Renal cortex interstitium (tissue), 15 donors: ENCODE measurements at places on chromosomes 5 and 9. TPM values are rescaled to one million over a fixed set of nuclear protein-coding genes. Genes with fewer than 3 reads are reported as not detected.

DNA sequence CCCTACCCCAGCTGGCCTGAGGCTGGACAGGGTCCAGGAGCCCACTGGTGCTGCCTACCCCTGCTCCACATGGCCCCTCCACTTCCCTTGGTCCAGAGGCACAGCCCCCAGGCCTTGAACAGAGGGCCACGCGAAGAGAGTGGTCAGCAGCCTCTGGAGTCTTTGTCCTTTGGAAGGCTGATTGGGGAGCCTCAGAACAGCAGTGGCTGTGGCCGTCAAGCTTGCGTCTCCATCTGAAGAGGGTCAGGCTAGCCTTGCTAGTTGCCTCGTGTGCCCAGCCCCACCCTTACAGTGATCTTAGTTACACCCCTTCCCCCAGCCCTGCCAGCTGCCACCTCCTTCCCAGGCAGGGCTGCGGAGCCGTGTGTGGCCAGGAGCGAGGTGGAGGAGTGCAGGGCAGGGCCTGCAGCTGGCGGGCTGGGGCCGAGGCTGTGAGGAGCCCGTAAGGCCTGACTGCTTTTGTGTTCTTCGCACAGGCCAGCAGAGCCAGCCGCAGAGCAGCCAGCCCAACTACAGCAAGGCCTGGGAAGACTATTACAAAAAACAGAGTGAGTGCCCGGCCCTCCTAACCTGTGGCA lies 30.1 kb upstream of the PRDM12 start:
- no peak for DNase-seq

GRCh38 chr5:105952875-105953274 lies 1717.9 kb downstream of the EFNA5 start:
- no peak for DNase-seq

DNA sequence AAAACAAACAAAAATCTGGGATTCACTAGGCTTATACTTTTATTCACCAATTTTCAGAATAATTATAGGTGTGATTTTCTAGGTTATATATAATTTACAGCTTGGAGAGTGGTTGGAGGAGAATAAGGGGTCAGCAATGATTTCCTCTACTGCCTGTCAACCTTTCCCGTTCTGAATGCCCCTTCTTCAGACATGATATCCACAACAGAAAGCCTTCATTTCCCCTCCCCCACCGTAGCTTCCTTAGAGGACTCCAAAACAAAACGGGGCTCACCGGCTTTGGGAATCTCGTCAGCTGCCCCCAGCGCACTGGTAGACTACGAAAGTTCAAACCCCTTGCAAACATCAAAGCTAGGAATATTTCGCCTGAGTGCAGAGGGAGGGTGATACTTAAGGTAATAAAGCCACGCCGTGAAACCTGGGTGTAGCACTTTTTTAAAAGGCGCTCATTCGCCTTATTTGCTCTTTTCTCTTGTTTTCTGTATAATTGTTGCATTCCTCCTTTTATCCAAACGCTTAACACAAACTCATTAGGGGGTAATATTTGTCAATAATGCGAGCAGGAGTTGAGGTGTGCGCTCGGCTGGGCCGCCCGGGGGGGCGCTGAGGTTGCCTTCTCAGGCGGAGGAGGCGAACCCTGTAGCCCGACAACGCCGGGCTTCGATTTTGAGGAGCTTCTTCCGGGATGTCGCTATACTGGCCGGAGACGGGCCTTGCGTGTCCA lies 2.4 kb downstream of the OTP start:
- DNase-seq, result no peak

The ELOVL7 gene
- 12.2 TPM for polyA plus RNA-seq

The ATP10B gene
- polyA plus RNA-seq, result 0.46 TPM

GRCh38 chr9:111759762-111760639 lies 34.7 kb downstream of the SHOC1 start:
- DNase-seq, result peak; percentile 85

GRCh38 chr9:105392531-105392930 lies 55.3 kb upstream of the FSD1L start:
- DNase-seq, result no peak

GRCh38 chr5:151184316-151185042 lies 26.9 kb upstream of the ANXA6 start:
- DNase-seq, result no peak

- DNase-seq, result no peak
Measured at GRCh38 chr5:133343196-133343595, 269.1 kb downstream of the FSTL4 start.

The POLE3 gene
- polyA plus RNA-seq, result 58.7 TPM

DNA sequence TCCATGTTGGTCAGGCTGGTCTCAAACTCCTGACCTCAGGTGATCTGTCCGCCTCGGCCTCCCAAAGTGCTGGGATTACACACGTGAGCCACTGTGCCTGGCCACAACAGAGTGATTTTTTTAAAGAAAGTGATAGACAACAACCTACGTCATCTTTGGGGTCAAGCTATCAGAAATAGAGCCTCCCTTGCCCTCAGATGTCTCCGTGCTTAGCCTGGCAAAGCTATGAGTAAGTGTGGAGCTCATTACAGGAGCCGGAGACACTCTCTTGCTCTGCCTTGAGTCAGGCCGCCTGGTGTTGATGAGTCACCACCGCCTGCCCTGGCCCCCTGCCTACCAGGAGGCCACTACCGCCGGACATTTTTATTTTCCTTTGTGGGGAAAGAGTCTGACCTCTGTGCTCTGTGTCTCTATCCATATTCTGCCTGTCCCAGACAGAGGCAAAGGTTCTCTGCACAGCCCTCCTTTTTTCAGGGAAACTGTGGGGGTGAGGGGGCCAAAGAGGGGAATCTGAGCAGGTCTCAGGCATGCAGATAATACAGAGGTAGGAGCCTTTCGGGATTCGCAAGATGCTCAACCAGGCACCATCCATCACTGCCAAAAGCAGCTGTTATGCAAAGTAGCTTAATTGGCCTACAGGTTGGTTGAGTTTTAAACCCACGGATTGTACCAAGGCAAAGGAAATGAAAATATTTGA lies 123.7 kb upstream of the CPEB4 start:
- no peak for DNase-seq

DNA sequence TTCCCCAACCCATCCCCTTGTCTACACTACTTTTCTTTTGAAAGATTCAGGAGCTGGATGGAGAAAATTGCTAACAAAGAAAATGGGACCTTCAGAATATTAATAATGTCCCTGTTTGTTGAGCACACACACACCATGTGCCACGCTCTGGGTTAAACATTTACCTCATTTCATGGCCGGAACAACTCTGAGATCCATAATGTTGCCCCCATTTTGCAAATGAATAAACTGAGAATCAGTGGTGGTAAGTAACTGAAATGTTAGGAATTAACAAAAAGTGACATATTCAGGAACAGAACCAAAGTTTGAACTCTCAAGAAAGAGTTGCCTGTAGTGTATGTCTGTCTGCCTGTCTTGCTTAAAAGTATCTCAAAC lies 51.4 kb upstream of the SMAD5 start:
- no peak for DNase-seq

- no peak for DNase-seq
Measured at GRCh38 chr5:166497496-166498104, 1793.8 kb upstream of the WWC1 start.

The CERT1 gene
- 68.4 TPM for polyA plus RNA-seq

The HACD4 gene
- polyA plus RNA-seq, result 2.9 TPM

The CCDC183 gene
- polyA plus RNA-seq, result 7.4 TPM

The FOXD4L3 gene
- polyA plus RNA-seq, result not detected
